ENCODE measurements at places on chromosomes 3 and 15.

DNA sequence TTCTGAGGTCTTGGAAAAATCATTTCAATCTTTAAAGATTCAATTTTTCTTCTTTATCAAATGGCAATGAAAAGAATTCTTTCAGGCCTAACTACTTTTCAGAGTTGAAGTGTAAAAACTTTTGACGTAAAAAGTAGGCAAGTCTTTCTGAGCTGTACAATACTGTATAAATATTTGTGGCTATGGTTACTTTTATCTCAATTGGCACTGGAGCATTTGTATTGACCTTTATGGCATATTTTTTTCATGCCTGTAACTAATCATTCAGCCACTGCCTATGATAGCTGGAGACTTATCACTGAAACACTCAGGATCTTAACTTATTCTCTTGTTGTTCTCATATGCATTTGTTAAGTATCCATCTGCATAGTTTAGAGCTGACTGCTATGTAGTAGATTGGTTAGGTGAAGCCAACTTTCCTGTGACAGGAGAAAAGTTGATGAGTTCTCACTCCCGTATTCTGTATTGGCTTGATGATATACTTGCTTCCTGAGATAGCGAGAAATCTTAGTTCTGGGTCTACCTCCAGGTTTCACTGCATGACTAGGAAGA is 290.4 kb upstream of the TBL1XR1 start:
- no peak for DNase-seq

GRCh38 chr3:155496206-155496605 is 202.7 kb upstream of the STRIT1 start:
- DNase-seq: no peak

- no peak for DNase-seq
Measured at GRCh38 chr3:47028667-47029066, 49.2 kb downstream of the NBEAL2 start.

DNA sequence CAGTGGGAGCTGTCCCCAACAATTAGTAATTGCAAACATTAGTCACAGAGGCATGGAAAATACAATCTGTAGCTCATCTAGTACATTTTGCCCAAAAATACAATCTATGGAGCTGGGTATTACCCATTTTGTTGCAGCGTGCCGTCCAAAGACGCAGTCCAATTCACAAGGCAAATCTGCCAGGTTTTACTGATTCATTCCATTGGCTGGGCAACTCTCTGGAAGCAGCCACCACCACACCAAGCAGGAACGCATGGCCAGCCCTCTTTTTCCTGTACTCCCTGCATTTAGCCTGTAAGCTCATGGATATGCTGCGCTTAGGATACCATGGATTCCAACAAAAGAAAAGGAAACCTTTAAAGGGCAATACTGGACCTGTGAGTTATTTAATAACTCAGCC is 60.5 kb upstream of the ARRDC4 start:
- DNase-seq: no peak

GRCh38 chr3:124650798-124651197 is 79.5 kb upstream of the UMPS start:
- DNase-seq: no peak

DNA sequence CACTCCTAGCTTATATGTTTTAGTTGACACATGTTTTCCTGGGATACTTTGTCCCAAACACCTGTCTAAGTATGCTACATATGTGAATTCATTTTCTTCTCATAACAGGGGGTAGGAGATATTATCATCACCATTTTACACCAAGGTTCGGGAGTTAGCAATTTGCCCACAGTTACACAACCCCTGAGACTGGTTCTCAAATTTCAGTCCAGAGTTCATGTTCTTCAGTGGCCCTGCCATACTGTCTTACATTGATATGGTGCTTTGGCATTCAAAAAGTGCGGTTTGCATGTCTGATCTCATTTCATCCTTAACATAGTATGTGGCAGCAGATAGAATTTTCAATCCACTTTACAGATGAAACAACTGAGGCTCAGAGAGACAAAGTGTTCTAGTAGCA is 38.4 kb downstream of the ROBO2 start:
- no peak for DNase-seq

DNA sequence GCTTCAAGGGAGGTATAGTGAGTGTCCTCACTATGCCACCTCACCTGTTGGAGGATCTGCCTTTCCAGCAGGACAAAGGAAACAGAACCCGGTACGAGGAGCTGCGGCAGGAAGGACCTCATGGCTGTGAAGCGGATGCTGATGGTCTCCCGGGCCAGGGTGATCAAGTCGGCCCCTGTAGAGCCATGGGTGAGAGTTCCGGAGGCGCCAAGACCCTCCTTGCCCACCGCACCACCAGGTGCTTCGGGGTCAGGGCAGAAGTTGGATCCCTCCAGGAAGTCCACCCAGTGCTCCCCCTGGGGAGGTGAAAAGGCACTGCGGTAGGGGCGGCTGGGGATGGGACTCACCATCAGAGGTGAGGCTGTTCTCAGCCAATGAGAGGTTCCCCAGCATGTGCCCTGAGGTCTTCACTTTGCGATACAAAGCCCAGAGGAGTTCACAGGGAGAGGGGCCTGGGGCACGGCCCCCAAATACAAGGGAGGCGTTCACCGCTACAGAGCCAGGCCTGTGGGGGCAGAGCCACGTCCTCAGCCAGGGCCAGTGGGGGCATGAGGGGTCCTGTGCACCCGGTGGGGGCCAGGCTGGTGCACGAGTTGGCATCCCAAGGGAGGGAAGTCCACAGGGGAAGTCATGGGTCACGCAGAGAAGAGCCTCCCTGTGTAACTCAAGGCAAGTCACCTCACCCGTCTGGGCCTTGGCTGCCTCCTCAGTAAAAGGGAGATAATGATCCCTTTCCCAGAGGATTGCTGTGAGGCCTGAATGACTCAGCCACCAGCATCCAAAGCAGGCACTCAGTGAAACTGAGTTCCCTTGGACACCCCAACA is 27.7 kb downstream of the C15orf39 start:
- peak; percentile 13 for DNase-seq

DNA sequence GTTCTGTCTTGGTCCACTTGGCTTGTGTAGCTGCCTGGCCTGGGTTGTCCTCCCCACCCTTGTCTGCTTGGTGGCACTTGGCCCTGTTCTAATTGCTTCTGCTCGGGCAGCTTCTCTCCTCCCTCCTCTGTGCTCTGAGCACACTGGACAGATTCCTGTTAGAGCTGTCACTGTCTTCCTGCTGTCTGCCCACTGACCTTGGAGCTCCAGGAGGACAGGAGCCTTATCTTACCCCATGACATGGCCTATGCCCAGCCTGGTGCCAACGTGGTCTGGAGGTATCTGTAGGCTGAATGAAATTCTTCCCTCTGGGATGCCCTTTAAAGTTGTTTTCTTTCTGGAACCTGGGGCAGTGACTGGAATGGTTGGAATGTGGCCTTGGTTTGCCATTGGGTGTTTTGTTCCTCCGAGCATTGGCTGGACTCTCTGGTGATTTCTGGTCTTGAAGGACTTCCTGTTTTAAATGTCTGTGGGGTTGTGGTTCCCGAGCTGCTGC is 94.1 kb downstream of the FAM43A start:
- no peak for DNase-seq

GRCh38 chr15:48695827-48696573 is 50.5 kb upstream of the FBN1 start:
- DNase-seq: no peak

DNA sequence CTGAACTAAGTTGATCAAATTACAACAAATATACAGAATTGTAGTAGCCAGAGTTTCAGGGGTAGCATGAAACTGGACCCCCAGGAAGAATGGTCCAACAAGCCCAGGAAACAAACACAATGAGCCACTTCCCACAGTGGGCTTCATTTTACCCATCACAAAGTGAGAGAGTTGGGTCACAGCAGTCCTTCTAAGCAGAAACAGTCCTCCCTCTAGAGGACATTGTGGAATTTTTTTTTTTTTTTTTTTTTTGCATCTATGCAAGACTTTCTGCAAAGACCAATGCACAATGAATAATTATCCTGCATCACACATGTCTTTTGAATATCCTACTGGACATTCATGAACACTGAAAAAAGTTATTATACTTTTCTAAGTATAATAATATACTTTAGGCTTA is 73.8 kb upstream of the ATP13A5 start:
- no peak for DNase-seq

DNA sequence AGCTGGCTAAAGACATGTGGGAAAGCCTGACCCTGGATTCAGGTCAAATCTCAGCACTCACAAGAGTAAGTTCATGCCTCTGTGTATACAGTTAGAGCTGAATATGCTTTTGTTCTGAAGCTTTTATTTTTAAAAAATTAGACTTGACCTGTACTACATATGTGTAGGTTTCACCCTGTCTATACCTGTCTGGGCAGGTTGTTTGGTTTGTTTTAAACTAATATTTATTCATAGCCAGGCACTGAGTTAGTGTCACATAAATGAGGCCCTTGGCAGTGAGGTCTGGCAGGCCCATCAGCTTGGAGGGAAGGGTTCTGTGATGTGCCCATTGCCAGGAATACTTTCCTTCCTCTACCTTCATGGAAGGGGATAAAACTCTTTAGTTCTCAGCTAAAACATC is 1.9 kb downstream of the DNAJA4 start:
- DNase-seq: no peak

DNA sequence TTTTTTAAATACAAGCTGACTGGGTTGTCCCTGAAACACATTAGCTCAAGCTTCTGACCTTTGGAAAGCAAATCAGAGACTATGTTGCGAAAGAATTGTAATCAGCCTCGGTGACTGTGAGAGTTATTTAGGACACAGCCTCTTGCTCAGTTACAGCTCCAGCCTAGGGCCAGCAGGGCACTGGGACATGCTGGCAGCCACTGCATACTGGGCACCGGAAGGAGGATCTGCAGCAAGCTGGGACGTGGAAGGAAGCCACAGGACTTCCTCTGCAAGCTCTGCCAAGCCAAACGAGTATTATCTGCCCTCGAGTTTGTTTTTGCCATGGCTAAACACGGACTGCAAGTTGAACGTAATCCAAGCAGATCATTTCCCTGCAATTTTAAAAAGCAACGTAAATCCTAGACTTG is 24.4 kb upstream of the COPG1 start:
- DNase-seq: peak; percentile 64

DNA sequence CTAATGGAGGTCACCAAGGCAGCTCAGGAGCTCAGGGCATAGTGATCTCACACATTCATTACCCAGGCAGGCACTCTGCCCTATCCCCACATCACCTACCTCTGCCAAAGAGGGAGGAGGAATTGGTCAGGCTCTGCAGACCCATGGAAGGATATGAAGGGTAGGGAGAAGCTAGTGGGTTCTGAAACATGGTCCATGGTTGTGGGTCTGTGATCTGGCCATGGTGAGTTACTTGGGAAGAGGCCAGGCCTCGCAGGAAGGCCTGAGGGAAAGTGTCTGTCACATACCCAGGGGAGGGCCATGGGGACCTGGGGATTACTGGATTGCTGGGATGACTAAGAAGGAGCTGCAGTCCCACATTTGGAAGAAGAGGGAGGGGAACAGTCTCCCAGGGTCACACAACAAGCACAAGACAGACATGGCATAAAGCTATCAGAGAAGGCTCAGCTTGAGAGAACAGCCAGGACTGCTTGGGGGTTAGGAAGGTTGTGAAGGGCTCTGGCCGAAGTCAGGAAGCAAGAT is 1.4 kb upstream of the PRSS50 start:
- DNase-seq: no peak

DNA sequence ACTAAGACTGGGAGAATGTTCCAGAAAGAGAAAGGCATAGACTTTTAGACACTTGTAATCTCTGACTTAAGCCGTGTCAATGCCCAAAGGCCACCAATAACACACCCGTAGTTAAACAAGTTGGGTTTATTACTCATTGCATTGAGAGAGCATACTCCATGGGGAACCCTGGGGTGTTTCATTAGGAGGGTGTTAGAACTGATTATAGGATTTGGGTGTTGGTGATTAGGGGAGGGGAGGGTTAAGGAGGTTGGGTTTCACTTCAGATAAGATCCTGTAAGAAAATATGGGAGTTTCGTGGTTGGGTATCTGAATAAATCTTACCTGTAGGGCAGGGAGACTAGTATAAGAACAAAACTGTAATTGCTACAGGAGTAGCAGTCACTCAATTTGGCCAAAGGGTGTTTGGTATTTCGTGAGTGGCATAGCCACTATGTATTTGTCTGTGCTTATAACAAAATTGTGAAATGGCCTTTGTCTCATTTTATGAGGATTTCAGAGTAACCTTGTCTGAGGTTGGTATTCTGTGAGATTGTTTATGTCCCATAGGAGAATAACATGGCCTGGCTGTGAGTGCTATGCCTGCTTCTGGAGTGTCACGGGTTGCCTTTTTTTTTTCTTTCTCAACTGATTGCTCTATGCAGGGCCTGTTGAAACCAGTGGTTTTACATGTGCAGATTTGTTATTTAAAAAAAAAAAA is 2.9 kb downstream of the HACD3 start:
- DNase-seq: no peak

GRCh38 chr3:194300936-194301335 is 50.2 kb downstream of the CPN2 start:
- no peak for DNase-seq

GRCh38 chr3:5095886-5096285 is 26.2 kb upstream of the ARL8B start:
- DNase-seq: no peak

GRCh38 chr15:52491472-52491871 is 37.2 kb downstream of the MYO5A start:
- DNase-seq: no peak

DNA sequence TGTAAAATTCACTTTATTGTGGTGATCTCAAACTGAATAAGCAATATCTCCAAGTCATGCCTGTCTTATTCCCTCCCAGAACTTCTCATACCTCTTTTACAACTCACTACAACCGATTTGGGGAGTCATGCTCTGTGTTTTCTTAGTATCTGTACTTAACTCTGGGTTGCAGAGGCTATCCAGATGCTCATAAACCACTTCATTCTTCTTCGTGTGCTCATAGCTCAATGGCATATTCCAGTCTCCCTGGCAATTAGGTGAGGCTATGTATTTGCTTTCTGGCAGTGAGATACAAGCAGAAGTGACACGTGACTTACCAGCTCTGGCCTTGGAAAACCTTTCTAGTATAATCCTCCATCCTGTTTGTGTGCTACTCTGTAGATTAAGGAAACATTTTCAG is 360.9 kb downstream of the ZNF385D start:
- DNase-seq: peak; percentile 83

- peak; percentile 38 for DNase-seq
Measured at GRCh38 chr3:106247902-106248684, 379.3 kb upstream of the CBLB start.

DNA sequence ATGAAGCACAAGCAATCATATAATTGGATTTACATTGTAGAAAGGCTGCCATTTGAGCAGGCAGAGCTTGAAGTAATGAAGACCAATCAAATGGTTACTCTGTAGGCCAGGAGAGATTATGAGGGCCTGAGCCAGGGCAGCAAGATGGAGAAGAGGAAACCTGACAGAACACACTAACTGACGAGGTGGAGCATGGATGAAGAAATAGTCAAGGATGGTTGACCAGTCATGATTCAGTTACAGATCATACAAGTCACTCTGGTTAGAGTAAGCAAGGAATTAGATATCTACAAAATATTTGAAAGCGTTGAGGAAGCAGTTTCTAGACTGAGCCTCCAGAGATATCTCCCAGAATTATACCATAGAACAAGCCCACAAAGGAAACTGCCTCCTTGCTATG is 101.8 kb upstream of the THSD4 start:
- DNase-seq: no peak

DNA sequence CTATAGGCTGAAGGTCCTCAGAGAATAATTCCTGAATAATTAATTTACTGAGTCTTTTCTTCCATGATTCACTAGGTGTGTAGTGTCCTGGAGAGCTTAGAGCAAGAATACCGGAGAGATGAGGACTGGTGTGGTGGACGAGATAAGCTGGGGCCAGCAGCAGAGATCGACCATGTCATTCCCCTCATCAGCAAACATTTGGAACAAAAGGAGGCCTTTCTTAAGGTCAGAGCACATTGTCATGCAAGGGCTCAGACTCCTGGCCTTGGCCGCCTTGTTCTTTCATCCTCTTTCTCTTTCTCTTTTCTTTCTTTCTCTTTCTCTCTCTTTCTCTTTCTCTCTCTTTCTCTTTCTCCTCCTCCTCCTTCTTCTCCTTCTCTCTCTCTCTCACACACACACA is 291.4 kb upstream of the UMPS start:
- no peak for DNase-seq
